GM18507 (cell line): ENCODE measurements at places on chromosomes 12 and 14.

DNA sequence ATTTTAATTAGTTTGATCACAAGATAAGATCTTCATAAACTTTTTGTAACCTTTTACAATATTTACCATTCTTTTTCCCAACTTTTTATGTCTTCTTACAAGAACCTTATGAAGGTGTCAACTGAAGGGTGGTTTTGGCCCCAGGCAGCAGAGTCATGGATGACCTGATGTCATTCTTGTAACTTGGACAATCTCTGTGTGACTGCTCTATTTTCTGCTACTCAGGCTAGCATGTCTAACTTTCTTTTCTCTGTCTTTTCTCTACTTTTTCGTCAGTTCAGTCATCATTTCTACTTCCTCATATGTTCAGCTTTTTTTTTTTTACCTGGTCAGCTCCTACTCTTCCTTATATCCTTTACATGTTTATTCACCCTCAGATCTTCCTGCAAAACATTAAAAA, 150.7 kb upstream of the PTPRQ start:
- DNase-seq: no peak

DNA sequence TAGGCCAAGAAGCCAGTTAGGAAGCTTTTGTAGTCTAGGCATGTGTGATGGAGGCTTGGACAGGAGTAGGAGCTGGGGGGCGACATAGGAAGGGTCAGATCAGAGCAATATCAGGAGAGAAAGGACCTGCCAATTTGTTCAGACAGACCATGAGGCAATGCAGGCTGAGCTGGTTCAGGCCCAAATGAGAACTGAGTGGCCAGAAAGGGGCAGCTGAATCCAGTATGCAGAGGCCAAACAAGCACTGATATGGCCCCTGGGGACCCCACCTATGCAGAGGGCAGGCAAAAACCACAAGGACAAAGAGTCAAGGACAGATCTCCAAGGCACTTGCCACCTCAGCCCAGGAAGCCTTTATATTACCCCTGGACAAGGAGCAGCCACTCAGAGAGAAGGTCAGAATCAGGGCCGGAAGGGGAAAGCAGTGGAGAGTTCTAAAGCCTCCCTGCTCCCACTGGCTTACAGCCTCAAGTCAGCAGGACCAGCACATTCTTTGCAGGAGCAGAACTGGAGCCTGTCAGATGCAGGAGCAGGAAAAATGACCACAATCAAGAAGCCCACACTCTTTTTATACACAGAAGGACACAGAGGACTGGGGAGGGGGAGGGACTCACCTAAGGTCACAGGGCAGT, 37.2 kb downstream of the CLMN start:
- no peak for DNase-seq

DNA sequence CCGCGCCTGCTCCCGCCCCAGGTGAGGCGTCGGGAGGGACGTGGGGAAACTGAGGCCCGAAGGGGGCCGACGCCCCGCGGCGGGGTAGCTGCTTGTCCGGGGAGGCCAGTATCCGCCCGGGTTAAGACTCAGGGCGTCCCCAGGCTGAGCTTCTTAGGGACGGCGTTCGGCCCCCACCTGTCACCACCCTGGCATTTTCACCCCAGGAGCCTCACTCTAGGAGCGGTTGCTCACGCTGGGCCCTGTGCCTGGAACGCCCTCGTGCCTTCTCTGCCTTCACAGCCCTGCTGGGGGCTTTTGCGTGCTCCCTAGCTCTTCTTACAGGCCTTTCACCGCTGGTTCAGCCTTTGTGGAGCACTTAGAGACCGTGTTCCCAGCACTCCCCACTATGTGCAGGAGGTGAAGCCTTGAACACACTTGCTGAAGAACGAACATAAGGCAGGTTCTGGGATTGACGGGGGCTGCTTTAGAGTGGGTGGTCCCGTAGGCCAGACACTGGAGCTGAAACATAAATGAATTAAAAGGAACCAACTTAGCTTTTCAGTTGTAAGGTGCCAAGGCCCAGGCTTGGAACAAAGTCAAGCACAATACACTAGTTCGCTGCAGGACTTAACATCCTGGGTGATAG, 601 bp downstream of the ZNF839 start:
- DNase-seq: peak; percentile 8

DNA sequence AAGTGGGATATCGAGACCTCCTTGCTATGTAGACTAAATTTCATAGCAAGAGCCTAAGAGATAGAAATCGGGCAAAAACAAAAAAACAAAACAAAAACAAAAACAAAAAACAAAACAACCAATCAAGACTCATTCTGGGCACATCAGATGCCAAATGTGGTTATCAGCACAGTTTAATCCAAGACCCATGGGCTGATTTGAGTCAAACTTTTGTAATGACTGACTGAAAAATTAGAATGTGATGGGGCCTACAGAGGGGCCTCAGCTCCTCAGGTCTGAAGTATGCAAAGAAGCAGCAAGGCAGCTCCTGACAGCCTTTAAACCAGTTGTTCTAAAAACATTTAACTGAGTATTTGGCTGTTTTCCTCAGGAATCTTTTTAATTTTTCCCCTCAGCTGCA, 49.3 kb downstream of the SLC4A8 start:
- DNase-seq: no peak

DNA sequence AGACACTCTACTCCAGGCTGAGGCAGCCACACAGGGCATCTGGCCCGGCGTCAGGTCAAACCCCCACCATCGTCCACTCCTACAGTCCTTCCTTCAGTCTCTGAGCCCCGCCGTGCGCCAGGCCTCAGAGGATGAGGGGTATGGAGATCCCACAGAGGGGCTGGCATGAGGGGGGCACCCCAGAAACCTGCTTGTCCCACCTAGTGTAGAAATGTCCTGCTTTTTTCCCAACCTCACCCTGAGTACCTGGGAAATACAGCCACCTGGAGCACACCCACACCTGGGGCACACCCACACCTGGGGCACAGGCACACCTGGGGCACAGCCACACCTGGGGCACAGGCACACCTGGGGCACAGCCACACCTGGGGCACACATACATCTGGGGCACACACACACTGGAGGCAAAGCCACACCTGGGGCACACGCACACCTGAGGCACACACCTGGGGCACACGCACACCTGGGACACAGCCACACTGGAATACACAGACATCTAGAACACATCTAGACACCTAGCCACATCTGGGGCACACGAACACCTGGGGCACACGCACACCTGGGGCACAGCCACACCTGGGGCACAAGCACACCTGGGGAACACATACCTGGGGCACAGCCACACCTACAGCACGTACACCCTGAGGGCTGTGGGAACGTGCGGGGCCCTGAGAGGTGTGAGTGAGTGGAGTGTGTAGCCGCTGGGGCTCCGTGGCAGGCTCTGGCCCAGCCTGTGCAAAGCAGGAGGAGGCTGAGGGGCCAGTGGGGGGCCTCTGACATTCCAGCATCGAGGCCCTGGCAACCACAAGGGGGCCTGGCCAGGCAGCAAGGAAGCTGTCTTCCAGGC, 18.4 kb downstream of the AKT1 start:
- DNase-seq: no peak

- no peak for DNase-seq
These were observed 274.2 kb downstream of the ETNK1 start for GRCh38 chr12:22899184-22899583.

DNA sequence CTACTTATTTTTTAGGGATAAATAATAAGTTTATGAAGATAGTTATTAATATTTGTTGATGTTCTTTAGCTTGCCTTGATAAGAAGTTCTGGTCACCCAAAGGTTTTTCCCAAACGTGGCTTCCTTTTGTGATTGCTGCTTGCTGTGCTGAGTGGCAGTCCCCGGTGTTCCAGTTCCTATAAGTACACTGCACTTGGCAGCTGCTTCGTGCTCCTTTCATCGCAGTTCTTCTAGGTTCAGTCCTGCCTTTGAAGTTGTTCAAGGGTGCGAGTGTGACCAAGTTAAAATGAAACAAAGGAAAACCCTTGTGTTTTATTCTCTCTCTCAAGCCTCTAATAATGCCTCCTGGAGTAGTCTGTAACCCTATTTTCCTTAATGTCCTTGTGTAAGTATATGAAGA, 128.5 kb upstream of the ATF1 start:
- DNase-seq: no peak

DNA sequence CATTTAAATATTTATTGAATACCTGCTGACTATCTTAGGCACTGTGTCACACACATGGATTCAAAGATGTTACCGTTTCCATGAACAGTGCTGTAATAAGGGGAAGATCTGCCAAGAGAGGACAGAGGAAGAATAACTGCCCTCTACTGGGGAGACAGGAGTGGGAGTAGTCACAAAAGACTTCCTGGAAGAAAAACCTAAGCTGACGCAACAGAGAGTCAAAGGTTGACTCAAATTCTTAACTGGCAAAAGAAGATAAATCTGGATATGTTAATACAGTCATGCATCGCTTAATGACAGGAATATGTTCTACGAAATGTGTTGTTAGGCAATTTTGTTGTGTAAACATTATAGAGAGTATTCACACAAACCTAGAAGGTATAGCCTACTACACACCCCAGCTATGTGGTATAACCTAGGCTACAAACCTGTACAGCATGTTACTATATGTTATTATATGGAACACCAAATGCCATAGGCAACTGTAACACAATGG, 51.5 kb downstream of the DCAF5 start:
- DNase-seq: no peak

DNA sequence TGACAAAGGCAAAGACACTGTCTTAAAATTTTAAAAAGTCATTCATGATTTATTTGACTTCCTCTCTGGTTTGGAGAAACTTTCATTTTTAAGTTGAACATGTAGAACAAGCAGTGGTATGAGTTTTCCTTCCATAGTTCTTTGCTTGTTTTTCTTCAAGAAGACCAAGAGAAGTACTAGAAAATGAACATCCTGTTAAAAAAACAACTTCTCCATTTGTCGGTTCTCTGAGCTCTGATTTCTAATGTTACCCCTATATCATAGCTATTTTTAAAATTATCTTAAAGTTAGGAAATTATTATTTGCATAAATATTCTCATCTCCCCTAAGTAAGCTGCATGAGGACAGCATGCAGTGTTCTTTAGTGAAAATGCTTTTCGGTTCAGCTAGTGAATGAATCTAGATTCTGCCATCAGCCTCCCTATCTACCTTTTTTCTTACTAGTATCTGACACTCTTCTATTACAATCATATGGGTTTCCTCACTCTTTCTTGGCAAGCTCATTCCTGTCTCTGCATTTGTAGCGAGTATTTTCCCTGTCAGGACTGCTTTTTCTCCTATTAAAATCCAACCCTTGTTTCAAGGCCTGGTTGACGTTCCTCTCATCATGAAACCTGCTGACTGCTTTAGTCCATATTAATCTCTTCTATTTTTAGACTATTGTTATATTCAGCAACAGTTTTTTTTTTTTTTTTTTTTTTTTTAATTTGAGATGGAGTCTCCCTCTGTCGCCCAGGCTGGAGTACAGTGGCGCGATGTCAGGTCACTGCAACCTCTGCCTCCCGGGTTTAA, 15.8 kb downstream of the DIP2B start:
- no peak for DNase-seq

DNA sequence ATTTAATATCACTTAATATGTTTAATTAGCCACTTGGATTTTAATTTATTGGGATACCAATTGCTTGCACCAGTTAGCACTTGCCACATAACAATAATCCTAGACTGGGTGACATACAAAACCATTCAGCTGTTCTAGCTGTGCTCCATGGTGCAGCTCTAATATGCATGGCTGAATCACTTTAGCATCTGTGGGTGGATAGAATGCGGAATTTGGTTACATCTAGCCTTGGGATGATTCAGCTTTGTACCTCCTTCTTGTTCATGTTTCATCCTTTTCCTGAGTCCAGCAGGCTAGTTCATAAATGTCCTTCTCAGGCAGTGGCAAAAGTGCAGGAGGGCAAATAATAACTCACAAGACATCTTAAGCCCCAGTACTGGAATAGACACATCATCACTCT, 1263.0 kb downstream of the LRFN5 start:
- no peak for DNase-seq

DNA sequence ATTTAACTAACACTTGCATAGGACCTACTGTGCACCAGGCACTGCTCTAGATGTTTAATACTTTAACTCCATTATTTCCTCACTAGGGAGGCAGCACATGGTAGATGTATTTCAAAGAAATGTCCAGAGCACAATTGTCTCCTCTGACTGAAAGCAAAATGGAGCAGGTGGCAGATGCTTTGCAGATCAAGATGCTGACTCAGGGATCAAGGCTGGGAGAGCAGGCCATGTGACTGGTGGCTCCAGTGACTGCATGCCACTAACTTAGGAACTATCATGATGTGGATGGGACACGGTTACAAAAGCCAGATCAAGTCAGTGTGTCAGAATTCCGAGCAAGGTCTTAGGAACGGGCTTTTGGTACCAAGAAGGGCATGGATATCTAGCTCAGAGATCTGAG, 28.2 kb downstream of the SERPINA11 start:
- no peak for DNase-seq

- no peak for DNase-seq
These were observed 49.0 kb upstream of the STON2 start for GRCh38 chr14:81449114-81449513.

DNA sequence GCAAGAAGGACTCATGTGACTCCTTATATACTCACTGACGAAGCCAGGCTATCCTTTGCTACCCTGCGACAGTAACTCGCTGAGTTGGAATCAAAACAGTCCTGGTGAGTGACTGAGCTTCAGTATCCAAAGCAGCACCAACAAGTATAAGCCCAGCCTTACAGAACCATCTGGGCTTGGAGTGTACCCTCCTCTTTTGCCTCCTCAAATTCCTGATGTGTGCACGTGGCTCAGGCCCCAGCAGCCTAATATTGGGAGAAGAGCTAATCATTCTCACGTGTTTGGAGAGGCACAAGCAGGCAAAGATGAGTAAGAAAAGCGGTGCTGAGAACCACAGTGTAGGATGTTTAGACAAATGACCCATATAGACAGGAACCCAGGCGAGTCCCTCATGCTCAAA, 34.4 kb downstream of the PPTC7 start:
- no peak for DNase-seq

DNA sequence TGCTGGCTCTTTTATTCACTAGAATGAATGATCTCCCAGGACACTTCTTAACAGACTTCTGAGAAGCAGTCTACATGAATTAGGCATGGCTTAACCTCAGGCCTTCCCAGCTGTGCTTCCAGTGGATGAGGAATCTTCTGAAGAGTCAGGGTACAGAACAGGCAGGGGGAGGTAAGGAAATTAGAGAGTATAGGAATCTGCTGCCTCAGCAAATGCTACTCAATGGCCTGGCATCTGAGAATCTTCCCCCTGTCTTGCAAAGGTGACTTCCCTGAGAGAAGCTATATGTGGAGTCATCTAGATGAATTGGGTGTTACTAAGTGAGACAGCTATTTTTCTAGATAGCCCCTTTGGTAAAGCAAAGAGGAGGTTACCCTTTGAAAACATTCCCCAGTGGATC, 496.2 kb upstream of the CCDC196 start:
- no peak for DNase-seq

DNA sequence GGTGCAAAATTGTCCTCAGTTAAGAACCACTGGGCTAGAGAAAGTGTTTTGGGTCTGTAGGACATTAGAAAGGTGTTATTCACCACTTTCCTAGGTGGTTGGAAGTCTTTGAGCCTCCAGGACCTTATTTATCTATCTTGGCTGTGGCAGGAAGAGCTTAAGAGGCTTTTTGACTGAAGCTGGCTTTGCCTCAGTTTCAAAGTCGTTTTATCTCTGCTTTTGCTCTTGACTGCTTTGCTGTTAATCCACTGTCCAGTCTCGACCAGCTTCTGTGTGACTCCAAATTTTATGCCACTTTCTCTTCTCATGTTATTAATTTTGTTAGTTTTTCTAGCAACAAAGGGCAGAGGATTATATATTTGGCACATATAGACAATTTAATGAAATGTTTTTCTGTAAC, 60.3 kb downstream of the PPHLN1 start:
- no peak for DNase-seq
